ENCODE measurements at places on chromosomes 2 and 18.

GRCh38 chr2:121746071-121746578 lies 9.3 kb upstream of the TSN start:
- no peak for DNase-seq

DNA sequence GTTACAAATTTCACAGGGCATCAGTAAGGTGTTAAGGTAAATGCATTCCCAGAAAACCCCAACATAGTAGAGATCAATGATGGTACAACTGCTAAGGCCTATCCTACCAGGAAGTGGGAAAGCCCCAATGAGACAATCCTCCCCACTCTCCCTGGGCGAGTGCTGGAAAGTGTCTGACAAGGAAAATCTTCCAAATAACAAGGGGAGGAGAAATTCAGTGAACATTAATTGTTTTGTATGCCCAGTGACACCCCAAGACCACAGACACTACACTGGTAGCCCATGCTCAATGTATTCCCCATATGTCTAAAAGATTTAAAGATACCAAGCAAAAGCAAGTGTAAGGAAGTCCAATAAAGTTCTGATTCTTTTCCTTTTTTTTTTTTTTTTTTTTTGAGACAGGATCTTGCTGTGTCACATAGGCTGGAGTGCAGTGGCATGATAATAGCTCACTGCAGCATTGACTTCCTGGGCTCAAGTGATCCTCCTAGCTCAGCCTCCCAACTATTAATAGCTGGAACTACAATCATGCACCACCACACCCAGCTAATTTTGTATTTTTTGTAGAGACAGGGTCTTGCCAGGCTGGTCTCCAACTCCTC lies 24.7 kb downstream of the B4GALT6 start:
- DNase-seq = no peak

DNA sequence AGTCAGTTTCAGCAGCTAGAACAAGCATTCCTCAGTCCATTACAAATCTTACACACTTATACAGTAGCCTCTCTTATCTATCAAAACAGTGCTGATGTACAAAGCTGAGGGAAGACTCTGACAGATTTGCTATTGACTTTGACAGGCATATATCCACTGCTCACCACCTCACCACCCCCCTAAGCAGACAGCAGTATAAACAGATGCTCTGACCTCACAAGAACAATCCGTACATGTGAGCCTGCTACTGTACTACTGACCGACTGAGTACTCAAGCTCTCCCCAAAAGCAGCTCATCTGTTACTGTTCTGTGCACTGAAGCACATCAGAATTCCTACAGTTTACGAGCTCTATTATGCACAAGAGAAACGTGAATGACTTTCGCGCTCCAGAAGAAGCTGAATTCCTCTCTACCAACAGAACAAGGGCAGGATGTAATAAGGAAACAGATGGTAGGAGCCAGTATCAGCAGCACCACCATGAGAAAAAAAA lies 95.6 kb upstream of the PDE1A start:
- no peak for DNase-seq

DNA sequence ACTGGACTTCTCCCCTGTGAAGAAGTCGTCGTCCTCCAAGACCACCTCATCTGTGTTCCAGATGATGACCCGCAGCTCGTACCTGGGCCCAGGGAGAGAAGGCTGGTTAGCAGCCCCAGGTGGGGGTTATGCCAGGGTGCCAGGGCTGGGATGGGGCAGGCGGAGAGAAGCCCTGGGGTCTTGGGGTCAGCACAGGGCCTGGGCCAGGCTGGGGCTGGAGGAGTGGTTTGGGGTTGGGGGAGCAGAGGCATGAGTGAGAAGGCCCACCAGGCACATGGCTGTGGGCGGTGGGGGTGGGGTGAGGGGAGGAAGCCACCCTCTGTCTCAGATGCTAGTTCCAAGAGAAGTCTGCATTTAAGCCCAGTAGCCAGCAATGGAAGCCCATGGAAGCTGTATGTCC lies 15.8 kb downstream of the OTOF start:
- no peak for DNase-seq

DNA sequence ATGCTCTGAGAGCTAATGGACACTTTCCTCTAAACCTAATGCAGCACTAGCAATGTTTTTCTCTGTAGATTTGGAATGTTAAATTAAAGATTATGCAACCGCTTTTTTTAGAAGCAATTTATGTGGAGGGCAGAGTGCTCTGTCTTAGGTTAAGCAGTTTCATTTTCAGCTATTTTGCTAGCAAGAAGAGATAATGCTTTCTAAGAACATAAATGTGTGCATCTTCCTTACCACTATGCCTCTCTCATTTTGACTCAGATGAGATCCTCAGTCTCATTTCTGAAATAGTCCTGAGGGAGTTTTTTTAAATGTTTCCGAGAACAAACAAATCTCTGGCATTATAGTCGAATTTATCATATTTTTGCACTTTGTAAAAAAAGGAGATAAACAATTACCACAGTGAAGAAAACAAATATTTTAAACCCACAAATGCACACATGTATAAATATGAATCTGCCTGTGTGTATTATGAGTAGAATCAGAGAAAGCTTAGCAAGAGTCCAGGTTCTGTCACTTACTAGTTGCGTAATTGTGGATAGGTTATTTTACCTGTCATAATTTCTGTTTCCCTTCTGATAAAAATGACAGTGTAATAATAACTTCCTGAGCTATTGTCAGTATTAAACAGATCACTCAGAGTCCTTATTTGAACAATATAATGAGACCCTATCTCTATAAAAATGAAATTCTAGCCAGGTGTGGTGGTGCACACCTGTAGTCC lies 207.7 kb upstream of the CRIM1 start:
- DNase-seq = no peak

DNA sequence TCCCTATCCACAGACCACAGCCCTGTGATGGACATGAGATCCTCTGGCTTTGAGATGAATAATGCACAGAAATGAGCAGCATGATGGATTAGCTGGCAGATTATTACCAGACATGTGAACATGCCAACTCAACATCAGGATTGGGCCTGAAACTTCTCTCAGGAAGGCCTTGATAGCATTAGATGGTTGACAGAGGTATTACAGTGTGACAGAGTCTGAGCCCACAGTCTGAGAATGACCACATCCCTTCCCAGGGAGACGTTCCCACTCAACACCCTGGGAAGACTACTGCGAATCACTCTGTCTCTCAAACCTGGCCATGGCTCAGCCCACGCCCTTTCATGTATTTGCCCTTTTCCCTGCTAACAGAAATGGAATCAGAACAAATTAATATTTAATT lies 66.9 kb downstream of the BCL11A start:
- DNase-seq = no peak

- DNase-seq = no peak
Observed at GRCh38 chr18:57205641-57206040, 58.8 kb downstream of the BOD1L2 start.

- no peak for DNase-seq
Observed at GRCh38 chr2:173087793-173088496, 12.3 kb downstream of the MAP3K20 start.

DNA sequence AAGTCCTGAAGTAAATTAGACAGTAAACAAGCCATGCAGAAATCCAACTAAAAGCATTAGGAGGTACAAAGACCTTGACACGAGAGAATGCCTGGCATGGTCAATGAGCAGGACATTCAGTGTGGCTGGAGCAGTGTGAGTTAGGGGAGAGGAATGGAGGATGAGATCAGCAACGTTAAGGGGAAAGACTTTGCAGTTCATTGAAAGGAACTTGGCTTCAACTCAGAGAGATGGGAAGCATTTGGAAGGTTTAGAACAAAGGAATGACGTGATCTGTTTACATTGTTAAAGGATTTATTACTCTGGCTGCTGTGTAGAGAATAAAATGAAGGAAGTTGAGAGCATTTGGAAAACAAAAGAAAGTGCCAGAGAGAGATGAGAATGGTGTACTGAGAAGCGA lies 621.3 kb downstream of the XIRP2 start:
- no peak for DNase-seq

- peak; percentile 80 for DNase-seq
Observed at GRCh38 chr18:79988451-79989194, at the start of gene TXNL4A. Gene TXNL4A (minus strand): TSS chr18:79988563. CDS start chr18:79988392, 171 bp downstream.

GRCh38 chr2:174023591-174024523 lies 58.7 kb upstream of the SP3 start:
- DNase-seq = no peak

DNA sequence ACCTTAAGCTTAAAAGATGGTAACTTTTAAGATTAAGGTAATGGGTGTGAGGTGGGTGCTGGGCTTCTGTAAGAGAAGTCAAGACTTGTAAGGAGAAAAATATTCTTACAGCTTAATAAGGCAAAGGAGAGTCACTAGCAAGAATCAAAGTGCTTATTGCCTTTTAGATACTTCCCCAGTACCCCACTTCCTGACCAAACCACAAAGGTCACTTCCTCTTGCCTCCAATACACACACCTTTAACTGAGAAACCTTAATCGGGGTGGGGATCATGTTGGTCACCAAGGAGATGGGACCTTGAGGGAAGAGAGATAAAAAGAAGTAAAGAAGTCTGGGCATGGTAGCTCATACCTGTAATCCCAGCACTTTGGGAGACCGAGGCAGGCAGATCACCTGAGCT lies 10.6 kb upstream of the ATG16L1 start:
- no peak for DNase-seq

DNA sequence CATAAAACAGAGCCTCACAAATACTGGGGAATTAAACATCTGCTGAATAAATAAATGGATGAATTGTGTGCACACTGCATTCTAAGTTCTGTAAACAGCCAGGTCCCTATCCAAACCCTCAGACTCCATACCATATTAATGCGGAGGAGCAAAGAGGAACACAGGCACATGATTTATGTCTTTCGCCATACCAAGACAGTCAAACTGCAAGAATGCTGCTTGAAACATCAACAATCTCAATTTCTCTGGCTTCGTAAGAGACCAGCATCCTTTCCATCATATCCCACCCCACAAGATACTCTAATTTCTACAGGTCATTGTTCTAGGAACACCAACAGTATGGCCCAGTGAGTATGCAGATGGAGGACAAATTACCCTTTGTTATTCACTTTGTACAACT lies 15.0 kb downstream of the KANSL3 start:
- DNase-seq = no peak

DNA sequence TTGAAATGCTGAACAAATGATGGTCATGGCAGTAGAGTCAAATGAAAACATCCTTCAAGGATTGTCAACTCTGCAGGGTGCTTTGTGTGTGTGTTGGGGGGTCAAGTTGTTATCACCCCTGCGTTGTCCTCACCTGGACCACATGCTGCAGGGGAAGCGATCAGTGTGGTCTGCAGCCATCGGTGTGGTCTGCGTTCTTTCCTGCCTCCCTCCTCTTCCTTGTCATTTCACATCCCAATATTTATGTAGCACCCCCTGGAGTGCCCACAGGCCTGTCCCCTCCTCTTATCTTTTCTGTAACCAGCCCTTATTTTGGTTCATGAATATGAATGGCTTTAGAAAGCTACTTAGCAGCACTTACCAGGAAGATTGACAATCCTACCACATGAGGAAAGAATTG lies 38.9 kb downstream of the UGP2 start:
- no peak for DNase-seq

DNA sequence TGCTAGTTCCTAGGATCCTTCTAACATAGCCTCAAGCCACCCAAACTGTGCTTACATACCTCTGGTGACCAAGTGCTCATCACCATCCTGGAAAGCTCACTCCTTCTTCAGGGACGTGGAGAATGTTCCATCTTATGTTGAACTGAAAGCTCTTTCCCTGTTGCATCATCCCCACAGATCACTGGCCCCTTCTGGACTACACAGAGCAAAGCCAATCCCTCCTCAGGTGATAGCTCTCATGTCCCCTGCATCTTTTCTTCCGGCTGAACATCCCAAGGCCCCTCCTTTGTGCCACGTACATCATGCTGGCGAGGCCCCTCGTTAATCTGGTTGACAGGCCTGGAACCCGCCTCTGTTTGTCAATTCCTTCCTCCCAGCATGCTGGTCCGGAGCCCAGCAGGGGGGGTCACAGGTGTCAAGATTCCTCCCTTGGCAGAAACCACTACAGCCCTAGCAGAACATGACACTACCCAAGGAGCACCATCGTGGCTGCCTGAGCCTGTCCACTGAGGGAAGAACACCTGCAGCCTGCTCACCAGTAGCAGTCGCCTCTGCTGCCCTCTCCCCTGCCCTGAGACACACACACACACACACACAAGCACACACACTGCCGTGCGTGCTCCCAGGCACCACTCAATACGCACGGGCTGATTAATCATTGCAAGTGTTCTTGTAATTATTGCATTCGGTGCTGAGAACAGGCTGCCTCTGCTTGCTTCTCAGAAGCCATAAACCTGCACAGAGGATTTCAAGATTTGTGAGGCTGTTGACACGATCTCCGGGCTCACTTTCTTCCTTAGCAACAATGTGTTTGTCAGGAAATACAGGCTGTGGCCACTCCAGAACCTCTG lies 6.3 kb upstream of the KCNK3 start:
- DNase-seq = no peak

DNA sequence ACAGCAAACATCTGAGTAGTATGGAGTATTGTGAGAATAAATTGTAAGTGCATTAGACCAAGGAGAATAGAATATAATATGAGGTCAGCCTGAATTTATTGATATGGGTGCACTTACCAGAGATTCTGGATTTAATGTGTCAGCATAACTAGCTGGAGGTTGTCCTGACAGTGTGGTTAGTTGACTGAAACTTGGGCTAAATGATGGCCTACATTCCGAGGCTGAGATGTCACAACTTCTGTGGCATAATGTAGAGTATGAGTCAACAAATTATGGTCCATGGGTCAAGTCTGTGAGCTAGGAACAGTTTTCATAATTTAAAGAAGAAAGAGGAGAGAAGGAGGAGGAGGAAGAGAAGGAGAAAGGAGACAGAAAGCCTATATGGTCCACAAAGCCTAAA lies 127.6 kb downstream of the QPCT start:
- DNase-seq = no peak

- DNase-seq = no peak
Observed at GRCh38 chr2:108837198-108837597, 50.6 kb downstream of the CCDC138 start.

GRCh38 chr2:134080386-134081089 lies 173.3 kb upstream of the MGAT5 start:
- no peak for DNase-seq
